Fibroblast of skin of right quadriceps (primary cell): ENCODE measurements at places on chromosomes 3 and 15.

- DNase-seq, result no peak
These were observed 8.7 kb downstream of the NPTN start for GRCh38 chr15:73624530-73624929.

- no peak for DNase-seq
These were observed 12.1 kb downstream of the ZDHHC19 start for GRCh38 chr3:196198771-196199753.

- no peak for DNase-seq
These were observed 596.6 kb downstream of the GBE1 start for GRCh38 chr3:81164806-81165205.

- DNase-seq, result no peak
These were observed 3.5 kb upstream of the LSMEM2 start for GRCh38 chr3:50275141-50275995.

- peak; percentile 68 for DNase-seq
These were observed 158.7 kb upstream of the SLCO3A1 start for GRCh38 chr15:91694831-91695210.

DNA sequence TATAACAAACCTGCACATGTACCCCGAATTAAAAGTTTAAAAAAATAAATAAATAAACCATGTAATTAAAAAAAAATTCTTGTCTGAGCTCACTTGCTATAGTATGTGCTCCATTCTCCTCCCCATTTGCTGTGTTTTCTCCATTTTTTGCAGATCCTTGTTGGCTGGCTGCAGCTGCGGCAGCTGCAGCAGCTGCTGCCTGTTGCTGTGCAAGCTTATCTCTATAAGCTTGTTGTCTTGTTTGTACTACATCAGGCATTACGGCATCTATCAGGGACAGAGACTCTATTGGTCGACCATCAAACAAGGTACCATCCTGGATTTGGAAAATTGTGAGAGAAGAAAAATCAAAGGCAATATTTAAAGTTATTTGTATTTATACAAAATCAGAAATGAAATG is 145.9 kb downstream of the TBL1XR1 start:
- DNase-seq, result no peak
